ENCODE measurements at places on chromosomes 7 and 10.
A peak's percentile ranks its signal among the peaks of the same experiment; 100 is the strongest.

DNA sequence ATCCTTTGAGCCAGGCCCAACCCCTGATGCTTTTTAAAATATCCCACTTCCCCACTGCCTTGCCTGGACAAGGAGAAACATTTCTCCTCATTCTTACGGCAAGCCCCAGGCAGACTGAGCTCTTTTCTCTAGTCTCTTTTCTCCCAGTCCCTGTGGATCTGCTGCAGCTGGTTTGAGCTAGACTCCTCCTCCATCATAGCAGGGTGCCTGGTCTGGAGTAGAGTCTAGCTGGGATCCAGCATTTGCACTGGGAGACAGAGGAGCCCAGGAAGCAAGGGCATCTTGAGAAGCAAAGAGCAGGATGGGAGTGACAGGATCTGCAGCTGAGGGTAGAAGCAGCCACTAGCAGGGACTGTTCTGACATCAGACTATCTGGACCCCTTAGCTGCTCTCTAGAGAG is 562.3 kb upstream of the COBL start:
- H3K27ac ChIP-seq = no peak overlapping the region
- no peak for DNase-seq
- H3K4me1 ChIP-seq = no peaks in the 10 kb centered on the region
- H3K4me3 ChIP-seq = no peak overlapping the region

- no peaks in the 10 kb centered on the region for H3K4me1 ChIP-seq
- H3K27me3 ChIP-seq = no peaks in the 10 kb centered on the region
- H3K36me3 ChIP-seq = no peaks in the 10 kb centered on the region
- no peak overlapping the region for H3K27ac ChIP-seq
- H3K4me3 ChIP-seq = no peak overlapping the region
Measured at GRCh38 chr7:114466917-114467316, 52.3 kb downstream of the FOXP2 start.

- H3K4me1 ChIP-seq = no peaks in the 10 kb centered on the region
- no peaks in the 10 kb centered on the region for H3K36me3 ChIP-seq
- H3K27ac ChIP-seq = no peak overlapping the region
- peaks cover 11% of the 10 kb centered on the region for H3K27me3 ChIP-seq
- DNase-seq = no peak
Measured at GRCh38 chr7:135761751-135762488, 13.3 kb upstream of the FAM180A start.

- peaks cover 5% of the 10 kb centered on the region for H3K4me1 ChIP-seq
- no peak overlapping the region for H3K27ac ChIP-seq
- no peaks in the 10 kb centered on the region for H3K36me3 ChIP-seq
Measured at GRCh38 chr10:22156750-22157149, 61.1 kb downstream of the EBLN1 start.

DNA sequence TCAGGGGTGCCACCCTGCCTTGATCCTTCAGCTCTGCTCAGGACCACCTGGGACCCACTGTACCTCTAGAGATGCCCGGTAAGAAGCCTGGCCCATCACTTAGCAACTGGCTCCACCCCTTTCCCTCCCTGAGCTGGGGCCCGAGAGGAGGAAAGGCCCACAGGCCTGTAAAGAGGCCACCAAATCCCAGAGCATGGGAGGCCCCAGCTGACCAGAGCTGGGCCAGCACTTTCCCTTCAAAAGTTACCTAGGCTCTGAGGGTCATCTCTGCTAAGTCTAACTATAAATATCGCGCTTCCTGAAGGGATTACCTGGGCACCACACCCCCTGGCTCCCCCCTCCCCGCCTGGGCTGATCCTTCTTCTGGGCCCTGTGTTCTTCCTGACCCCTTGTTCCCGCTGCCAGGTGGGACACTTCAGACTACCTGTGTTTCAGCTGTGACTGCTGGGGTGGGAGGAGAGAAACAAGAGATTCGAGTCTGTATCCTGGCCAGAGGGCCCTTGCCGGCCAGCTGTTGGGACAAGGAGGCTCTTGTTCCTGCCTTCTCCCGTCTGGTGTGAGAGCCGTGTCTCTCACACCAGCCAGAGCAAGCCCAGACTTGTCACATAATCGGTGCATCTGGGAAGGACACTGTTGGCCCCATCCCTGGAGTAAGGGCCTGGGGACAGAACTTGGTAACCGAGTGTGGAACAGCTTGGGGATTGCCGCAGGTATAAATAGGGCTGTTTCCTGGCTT is 22.8 kb upstream of the ANKRD2 start:
- no peaks in the 10 kb centered on the region for H3K36me3 ChIP-seq
- H3K4me3 ChIP-seq = no peak overlapping the region
- H3K27me3 ChIP-seq = no peaks in the 10 kb centered on the region
- no peak overlapping the region for H3K27ac ChIP-seq
- no peak for DNase-seq
- peaks cover 4% of the 10 kb centered on the region for H3K4me1 ChIP-seq

GRCh38 chr10:22316286-22317075 is at the start of gene COMMD3:
COMMD3 (plus strand) TSS chr10:22316388; CDS start chr10:22316418, 30 bp downstream.
- H3K36me3 ChIP-seq = no peaks in the 10 kb centered on the region
- H3K27ac ChIP-seq = peak within 1 kb of the TSS; percentile 71
- DNase-seq = peak; percentile 73
- peaks cover 5% of the 10 kb centered on the region for H3K27me3 ChIP-seq

DNA sequence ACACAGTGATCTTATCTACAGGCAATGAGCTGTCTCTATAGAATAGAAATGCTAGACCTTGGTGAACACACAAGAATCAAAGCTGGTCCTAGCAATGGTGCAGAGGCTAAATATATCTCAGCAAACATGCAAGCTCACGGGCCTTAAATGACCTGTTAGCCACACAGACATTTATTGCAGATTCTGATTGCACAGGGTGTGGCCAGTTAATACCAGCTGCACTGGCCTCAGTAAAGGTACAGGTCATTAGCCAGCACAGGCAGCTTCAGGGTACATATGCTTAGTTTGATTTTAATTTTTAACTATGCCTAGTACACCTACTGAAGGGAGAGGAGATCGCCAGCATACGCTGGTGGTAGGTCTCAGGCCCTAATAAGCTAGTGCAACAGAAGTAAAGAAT is 265.4 kb upstream of the DGKB start:
- H3K4me1 ChIP-seq = no peaks in the 10 kb centered on the region
- no peak for DNase-seq
- H3K36me3 ChIP-seq = no peaks in the 10 kb centered on the region
- no peak overlapping the region for H3K27ac ChIP-seq

- H3K36me3 ChIP-seq = no peaks in the 10 kb centered on the region
- H3K4me3 ChIP-seq = no peak overlapping the region
- H3K27me3 ChIP-seq = no peaks in the 10 kb centered on the region
- no peaks in the 10 kb centered on the region for H3K4me1 ChIP-seq
- no peak overlapping the region for H3K27ac ChIP-seq
Measured at GRCh38 chr10:78432583-78432982, 398.9 kb downstream of the RPS24 start.

GRCh38 chr10:77349226-77349625 is 288.4 kb downstream of the KCNMA1 start:
- no peak overlapping the region for H3K4me3 ChIP-seq
- no peaks in the 10 kb centered on the region for H3K4me1 ChIP-seq
- no peaks in the 10 kb centered on the region for H3K27me3 ChIP-seq
- H3K36me3 ChIP-seq = no peaks in the 10 kb centered on the region
- DNase-seq = no peak
- H3K27ac ChIP-seq = no peak overlapping the region

DNA sequence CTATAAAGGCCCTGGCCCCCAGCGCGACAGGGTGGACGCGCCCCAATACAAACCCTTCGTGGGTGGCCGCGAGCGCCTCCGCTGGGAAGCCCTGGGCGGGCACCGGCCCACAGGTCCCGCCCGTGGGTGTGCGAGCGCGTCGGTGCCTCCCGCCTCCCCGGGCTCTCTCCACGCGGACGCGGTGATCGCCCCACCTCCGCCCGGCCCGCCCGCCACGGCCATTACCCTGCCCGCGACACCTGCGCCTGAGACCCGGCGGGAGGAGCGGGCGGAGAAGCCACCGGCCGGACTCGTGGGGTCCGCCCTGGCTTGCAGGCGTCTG is 81.2 kb downstream of the PAX2 start:
- H3K4me3 ChIP-seq = peak overlapping the region; percentile 43
- H3K4me1 ChIP-seq = peaks cover 44% of the 10 kb centered on the region
- H3K27me3 ChIP-seq = peaks cover 96% of the 10 kb centered on the region
- DNase-seq = no peak

DNA sequence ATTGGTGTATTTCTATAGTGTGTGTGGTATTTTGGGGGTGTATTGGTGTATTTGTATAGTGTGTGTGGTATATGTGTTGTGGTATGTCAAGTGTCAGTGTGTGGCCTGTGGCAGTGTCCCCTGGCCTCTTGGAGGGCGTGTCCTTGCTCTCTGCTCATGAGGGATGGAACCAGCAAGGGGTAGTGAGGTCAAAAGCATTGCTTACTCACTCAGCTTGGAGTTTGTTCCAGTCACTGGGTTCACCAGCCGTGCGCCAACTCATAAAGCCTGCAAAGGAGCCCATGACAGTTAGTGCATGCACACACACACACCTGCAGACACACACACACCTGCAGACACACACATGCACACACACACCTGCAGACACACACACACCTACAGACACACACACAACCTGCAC is 4.3 kb upstream of the TRPV6 start:
- no peak overlapping the region for H3K4me3 ChIP-seq
- DNase-seq = no peak
- no peaks in the 10 kb centered on the region for H3K27me3 ChIP-seq
- no peak overlapping the region for H3K27ac ChIP-seq
- H3K36me3 ChIP-seq = no peaks in the 10 kb centered on the region

GRCh38 chr10:71225291-71226058 is 13.1 kb downstream of the UNC5B start:
- no peak overlapping the region for H3K27ac ChIP-seq
- DNase-seq = no peak
- H3K4me1 ChIP-seq = no peaks in the 10 kb centered on the region
- no peaks in the 10 kb centered on the region for H3K36me3 ChIP-seq
- H3K27me3 ChIP-seq = peaks cover 5% of the 10 kb centered on the region
- H3K4me3 ChIP-seq = no peak overlapping the region

GRCh38 chr10:50634479-50634878 is 10.7 kb upstream of the SGMS1 start:
- H3K27me3 ChIP-seq = no peaks in the 10 kb centered on the region
- H3K36me3 ChIP-seq = no peaks in the 10 kb centered on the region
- H3K4me3 ChIP-seq = no peak overlapping the region
- DNase-seq = no peak
- no peak overlapping the region for H3K27ac ChIP-seq

GRCh38 chr10:132812520-132812919 is 26.6 kb upstream of the NKX6-2 start:
- H3K36me3 ChIP-seq = no peaks in the 10 kb centered on the region
- DNase-seq = no peak
- H3K27me3 ChIP-seq = peaks cover 1% of the 10 kb centered on the region
- H3K27ac ChIP-seq = no peak overlapping the region

- H3K4me1 ChIP-seq = no peaks in the 10 kb centered on the region
- no peak for DNase-seq
- peaks cover 4% of the 10 kb centered on the region for H3K27me3 ChIP-seq
- no peak overlapping the region for H3K27ac ChIP-seq
- H3K4me3 ChIP-seq = no peak overlapping the region
Measured at GRCh38 chr7:39459636-39460035, 106.6 kb upstream of the YAE1 start.

DNA sequence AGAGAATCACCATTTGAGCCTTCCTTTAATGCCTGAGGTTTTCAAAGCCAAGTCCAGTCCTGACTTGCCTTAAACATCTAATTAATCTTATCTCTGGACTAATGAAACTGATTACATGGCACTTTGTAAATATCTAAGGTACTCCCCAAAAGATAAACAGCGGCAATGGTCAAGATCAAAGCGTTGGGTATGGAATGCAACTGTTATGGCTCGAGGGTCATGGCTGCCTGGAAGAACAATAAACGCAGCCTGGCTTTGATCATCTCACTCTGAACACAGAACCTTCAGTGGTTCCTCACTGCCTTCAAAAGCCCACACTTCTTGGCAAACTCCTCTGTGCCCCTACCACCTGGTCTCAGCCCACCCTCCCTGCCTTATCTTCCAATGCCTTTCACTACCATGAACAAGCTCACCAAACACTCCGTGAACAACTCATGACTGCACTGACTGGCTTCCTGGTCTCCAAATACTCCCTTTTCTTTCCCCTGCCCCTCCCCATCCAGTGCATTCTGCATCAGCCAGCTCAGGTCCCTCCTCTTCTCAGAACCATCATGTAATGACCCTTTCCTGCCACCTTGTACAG is 150.2 kb upstream of the NFE2L3 start:
- DNase-seq = no peak
- H3K4me3 ChIP-seq = no peak overlapping the region
- H3K27me3 ChIP-seq = peaks cover 4% of the 10 kb centered on the region
- no peaks in the 10 kb centered on the region for H3K36me3 ChIP-seq
- H3K27ac ChIP-seq = no peak overlapping the region

- no peaks in the 10 kb centered on the region for H3K4me1 ChIP-seq
- no peak overlapping the region for H3K27ac ChIP-seq
- no peak for DNase-seq
- H3K27me3 ChIP-seq = no peaks in the 10 kb centered on the region
- H3K36me3 ChIP-seq = no peaks in the 10 kb centered on the region
Measured at GRCh38 chr7:124550036-124550435, 215.6 kb downstream of the GPR37 start.

GRCh38 chr7:140686921-140687320 is 9.6 kb upstream of the NDUFB2 start:
- H3K27me3 ChIP-seq = no peaks in the 10 kb centered on the region
- H3K27ac ChIP-seq = no peak overlapping the region

GRCh38 chr10:4541292-4541691 is 284.7 kb upstream of the AKR1E2 start:
- DNase-seq = no peak
- no peak overlapping the region for H3K4me3 ChIP-seq
- no peaks in the 10 kb centered on the region for H3K27me3 ChIP-seq
- no peak overlapping the region for H3K27ac ChIP-seq
- no peaks in the 10 kb centered on the region for H3K36me3 ChIP-seq

- H3K27ac ChIP-seq = peak overlapping the region; percentile 92
- DNase-seq = peak; percentile 60
- H3K4me3 ChIP-seq = peak overlapping the region; percentile 88
- H3K27me3 ChIP-seq = no peaks in the 10 kb centered on the region
- H3K36me3 ChIP-seq = peaks cover 9% of the 10 kb centered on the region
- H3K4me1 ChIP-seq = peaks cover 25% of the 10 kb centered on the region
Measured at GRCh38 chr7:134645935-134646334, 718 bp upstream of the BPGM start.

GRCh38 chr7:157807510-157807909 is 470.7 kb downstream of the DNAJB6 start:
- no peaks in the 10 kb centered on the region for H3K36me3 ChIP-seq
- H3K4me3 ChIP-seq = no peak overlapping the region
- no peaks in the 10 kb centered on the region for H3K4me1 ChIP-seq
- no peak for DNase-seq
- no peaks in the 10 kb centered on the region for H3K27me3 ChIP-seq

GRCh38 chr7:78296644-78297371 is 498.2 kb downstream of the PHTF2 start:
- no peak for DNase-seq
- no peaks in the 10 kb centered on the region for H3K4me1 ChIP-seq
- H3K4me3 ChIP-seq = no peak overlapping the region
- no peaks in the 10 kb centered on the region for H3K36me3 ChIP-seq

- no peaks in the 10 kb centered on the region for H3K4me1 ChIP-seq
- no peak overlapping the region for H3K27ac ChIP-seq
- DNase-seq = no peak
- no peak overlapping the region for H3K4me3 ChIP-seq
- H3K36me3 ChIP-seq = peaks cover 37% of the 10 kb centered on the region
- no peaks in the 10 kb centered on the region for H3K27me3 ChIP-seq
Measured at GRCh38 chr7:108488768-108489538, 32.7 kb upstream of the NRCAM start.

Data from CD4-positive, alpha-beta T cell (primary cell).